Stimulated activated CD4-positive, alpha-beta T cell treated with anti-CD3 and anti-CD28 coated beads, Interleukin-4, amount 100 ng/mL, for 4 hours (primary cell): ENCODE measurements at places on chromosomes 4 and X.

DNA sequence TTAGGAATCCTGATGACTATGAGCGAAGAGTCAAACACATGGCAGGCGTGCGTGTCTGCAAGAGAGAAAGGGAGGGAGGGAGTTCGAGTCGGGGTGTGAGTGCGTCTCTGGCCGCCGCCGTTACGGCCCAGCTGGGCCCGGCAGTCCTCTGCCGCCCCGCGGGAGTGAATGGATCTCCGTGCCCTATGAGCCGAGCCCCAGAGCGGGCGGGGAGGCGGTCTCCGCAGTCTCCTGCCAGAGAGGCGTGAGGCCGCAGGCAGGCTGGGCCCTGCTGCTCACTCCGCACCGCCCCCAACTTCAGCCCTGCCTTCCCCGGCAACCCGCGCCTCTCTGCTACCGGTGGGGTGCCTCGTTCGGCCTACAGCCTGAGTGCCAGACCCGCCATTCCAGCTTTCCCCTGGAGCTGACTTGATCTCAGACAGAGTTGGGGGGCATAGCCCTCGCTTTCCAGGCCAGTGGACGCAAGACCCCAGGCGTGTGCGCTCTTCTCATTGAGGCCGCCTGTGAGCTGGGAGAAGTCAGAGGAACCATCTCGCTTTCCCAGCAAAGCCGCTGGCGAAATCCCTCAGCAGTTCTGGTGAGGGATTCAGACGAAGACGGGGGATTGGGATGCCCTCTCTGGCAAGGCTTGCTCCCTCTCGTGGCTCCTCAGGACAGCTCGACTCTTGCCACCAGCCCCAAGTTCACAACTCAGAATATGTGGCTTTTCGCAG lies 1.4 kb downstream of the SLC16A2 start:
- DNase-seq = peak; percentile 5

DNA sequence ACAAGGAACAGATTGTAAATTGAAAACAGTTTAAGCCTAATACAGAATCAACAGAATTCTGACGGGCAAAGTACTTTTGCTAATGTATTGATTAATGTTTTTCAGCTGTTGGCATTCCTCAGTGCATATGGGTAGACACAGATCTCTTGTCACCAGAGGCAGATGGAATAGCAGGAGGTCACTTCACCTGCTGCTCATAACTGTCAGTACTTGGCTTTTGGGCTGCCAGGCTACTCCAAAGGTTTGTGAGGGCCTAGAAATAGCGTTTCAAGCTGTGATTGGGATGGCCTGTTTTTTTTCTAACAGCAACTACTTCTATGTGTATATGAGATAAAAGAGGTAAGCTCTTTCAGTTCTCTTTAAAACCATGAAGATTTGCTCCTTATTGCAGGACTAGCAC lies 307.5 kb upstream of the ANXA10 start:
- no peak for DNase-seq

GRCh38 chr4:8192748-8193738 lies 6.0 kb upstream of the SH3TC1 start:
- no peak for DNase-seq

- DNase-seq = no peak
These were observed 27.5 kb upstream of the MXD4 start for GRCh38 chr4:2289311-2289954.

- DNase-seq = no peak
These were observed 140.3 kb upstream of the PGRMC2 start for GRCh38 chr4:128427832-128428366.

DNA sequence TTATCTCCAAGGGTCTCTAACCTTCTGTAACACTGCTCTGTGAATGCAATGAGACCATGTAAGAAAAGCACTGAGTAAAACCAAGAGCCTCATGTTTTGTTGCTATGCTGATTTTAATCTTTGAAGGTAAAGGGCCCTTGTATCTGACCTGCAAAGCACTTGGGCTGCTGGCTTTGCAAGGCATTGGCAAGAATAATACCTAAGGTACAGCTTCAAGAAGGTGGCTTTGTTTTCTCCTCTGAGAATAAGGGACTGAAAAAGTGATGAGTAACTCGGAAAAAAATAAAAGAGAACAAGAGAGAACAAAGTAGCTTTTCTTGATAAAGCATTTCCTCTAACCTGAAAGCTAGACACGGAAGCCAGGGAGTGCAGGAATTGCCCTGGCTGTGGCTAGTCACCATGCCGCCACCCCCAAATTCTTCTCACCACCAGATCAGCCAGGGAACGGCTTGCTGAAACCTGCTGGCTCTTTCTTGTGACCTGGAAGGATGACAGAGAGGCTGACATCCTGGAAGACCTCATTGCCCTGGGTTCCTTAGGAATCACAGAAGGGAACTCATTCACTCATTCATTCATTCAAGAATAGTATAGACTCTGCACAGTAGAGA lies 41.8 kb upstream of the HS3ST1 start:
- DNase-seq = peak; percentile 50

GRCh38 chrX:20383477-20383876 lies 116.8 kb upstream of the RPS6KA3 start:
- no peak for DNase-seq

GRCh38 chrX:38985375-38985774 lies 184.1 kb downstream of the MID1IP1 start:
- no peak for DNase-seq

- no peak for DNase-seq
These were observed 140.9 kb upstream of the ATP6AP2 start for GRCh38 chrX:40439625-40440532.

DNA sequence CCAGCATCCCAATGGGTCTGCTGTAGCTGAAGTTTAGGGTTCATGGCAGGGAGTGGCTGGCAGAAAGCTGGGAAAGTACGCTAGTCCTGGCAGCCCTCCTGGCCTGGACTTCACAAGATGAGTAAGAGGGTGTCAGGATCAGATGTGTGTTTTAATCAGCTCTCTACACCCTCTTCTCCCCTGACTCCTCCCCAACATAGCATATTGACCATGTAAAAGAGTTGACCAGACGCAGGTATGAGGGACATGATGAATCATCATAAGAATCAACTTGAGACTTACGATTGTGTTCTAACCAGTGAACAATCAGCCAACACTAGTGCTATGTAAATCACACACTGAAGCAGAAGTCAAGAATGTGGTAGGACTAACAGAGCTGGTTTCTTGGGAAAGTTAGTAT lies 5.3 kb downstream of the SOWAHB start:
- no peak for DNase-seq

DNA sequence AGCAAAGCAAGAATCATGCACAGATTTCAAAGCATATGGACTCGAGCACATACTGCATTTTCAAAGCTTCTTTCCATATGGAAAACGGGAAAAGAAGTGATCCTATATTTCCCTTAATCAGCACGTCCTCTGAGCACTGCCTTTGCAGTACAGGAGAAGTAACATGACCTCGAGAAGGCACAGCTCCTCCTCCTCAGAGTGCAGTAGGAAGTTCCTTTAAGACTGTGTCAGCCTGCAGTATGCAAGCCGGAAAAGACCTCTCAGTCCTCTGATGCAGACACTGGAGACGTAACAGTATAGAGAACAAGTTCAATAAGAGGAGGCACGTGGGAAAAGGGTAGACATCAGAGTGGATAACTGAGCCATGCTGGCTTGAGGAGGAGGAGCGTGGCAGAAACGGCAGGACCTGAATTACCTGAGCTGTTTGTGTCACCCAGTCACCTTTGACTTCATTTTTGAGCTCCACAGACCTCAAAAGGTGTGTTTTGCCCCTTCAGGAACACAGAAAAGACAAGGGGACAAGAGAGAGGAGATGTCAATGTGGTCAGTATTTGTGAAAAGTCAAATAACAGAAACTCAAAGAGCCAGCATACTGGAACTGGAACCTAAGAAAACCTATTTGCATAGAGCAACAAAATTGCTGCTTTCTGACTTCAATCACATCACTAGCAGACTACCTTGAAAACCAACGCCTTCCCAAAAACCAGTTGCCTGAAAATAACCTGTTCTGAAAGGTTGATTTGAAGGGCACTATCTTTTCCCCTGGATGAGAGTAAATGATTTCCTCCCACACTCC lies 20.8 kb downstream of the IRF2 start:
- peak; percentile 24 for DNase-seq

GRCh38 chrX:40543661-40544328 lies 37.0 kb upstream of the ATP6AP2 start:
- no peak for DNase-seq

GRCh38 chr4:19329631-19330030 lies 922.1 kb upstream of the SLIT2 start:
- DNase-seq = no peak

GRCh38 chrX:41490446-41490845 lies 43.3 kb downstream of the NYX start:
- DNase-seq = no peak

GRCh38 chr4:74189331-74190043 lies 31.6 kb downstream of the MTHFD2L start:
- no peak for DNase-seq

- no peak for DNase-seq
These were observed 152.2 kb downstream of the NHS start for GRCh38 chrX:17527135-17527701.

- DNase-seq = no peak
These were observed 113.4 kb downstream of the BCOR start for GRCh38 chrX:39984191-39984956.

DNA sequence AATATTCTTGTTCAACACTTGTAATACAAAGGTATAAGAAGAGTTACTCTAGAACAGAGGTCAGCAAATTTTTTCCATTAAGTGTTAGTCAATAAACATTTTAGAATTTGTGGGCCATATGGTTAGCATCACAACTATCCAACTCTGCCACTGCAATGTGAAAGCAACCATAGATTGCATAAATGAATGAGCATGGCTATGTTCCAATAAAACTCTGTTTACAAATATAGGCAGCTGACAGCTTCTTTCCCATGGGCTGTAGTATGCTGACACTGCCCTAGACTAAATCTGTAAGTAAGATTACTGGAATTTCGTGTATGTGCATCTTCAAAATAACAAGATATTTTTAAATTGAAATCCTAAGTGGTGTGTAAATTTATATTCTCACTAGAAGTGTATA lies 73.7 kb downstream of the GABRA2 start:
- no peak for DNase-seq

DNA sequence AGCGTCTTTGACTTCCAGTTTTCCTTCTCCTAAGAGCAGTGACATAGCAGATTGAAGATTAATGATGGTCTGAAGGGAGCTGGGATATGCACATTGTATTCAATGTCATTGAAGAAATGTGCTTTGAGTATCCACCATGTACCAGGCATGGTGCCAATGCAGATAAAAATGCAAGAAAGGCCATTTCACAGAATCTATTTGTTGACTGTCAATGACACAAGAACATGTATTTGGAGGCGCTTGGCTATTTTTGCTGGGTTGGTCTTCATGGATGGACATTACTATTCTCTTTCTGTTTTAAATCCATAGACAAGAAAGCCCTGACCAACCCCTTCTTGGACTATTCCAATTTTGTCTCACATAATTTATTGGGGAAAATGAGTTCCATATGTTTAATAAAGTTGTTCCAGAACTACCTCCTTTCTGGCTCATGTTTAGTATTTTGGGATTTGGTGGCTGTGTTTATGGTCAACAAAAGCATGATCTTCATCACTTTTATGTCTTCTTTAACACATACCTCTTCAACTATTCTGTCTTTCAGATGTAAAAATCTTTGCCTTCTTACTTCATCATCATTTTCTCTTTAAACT lies 174.5 kb downstream of the CPE start:
- DNase-seq = no peak

- DNase-seq = no peak
These were observed 91.3 kb upstream of the NAP1L5 start for GRCh38 chr4:88788895-88789294.

- DNase-seq = no peak
These were observed 141.3 kb upstream of the NALF2 start for GRCh38 chrX:69362856-69363255.
